CD4-positive, alpha-beta T cell treated with Interferon gamma for 1 hour (primary cell): ENCODE measurements at places on chromosomes 11 and 22.

GRCh38 chr22:30868663-30869385, 99.8 kb downstream of the MORC2 start:
- no peak for DNase-seq

GRCh38 chr11:2561696-2562581, 117.1 kb downstream of the KCNQ1 start:
- no peak for DNase-seq

- no peak for DNase-seq
Observed at GRCh38 chr22:39868741-39869140, 24.8 kb downstream of the ENTHD1 start.

DNA sequence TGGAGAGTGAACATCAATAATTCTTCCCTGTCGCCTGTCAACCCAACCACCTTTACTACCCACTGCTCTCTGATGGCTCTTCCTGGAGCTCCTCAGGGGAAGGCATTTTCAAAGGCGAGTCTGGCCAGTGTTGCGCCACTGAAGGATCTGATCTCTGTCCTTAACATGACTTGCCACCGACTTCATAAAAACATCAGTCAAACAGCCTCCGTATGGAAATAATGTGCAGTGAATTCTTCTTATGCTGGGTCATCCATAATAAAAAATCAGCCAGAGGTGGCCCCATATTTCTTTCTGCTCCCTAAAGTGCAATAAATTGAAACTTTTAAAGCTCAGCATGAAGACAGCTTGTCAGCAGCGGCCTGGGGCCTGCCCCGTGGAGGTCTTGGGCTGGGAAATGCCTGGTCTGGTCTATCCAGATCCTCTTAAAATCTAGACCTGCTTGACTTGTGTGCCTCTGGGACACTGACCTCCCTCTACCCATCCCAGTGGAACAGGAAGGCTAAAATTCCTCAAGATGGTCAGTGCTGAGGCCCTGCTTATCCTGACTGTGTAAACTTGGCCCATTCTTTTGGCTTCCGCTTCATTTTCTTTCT, 199.5 kb downstream of the MYO18B start:
- no peak for DNase-seq
